Ascending aorta (tissue), 2 donors: ENCODE measurements at places on chromosomes 5 and 9.
A peak's percentile ranks its signal among the peaks of the same experiment; 100 is the strongest.

DNA sequence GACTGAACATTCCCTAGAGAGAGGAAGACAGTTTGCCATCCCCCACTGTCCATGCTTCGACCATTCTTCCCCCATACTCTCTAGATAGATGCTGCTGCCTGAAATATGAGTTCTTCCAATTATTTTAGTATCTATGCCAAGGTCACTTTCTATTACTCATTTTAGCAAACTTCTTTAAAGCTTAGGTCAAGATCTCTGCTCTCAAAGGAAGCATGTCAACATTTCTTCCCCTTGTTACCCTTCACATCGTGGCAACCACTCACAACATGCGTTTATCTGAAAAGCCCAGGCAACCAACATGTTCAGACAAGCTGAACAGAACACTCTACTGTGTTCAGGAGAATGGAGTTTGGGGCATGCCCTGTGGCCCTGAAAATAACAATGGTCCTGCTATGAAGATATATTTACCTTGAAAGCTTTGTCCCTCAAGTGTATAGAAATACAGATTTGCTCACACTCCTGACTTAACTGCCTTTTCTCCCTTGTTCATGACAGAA is 138.4 kb upstream of the KIF2A start:
- no peaks in the 10 kb centered on the region for H3K36me3 ChIP-seq
- H3K4me1 ChIP-seq: no peaks in the 10 kb centered on the region
- H3K4me3 ChIP-seq: no peak overlapping the region
- no peak overlapping the region for H3K27ac ChIP-seq

- H3K4me3 ChIP-seq: no peak overlapping the region
- H3K4me1 ChIP-seq: no peaks in the 10 kb centered on the region
- no peak overlapping the region for H3K27ac ChIP-seq
- no peak for DNase-seq
- H3K27me3 ChIP-seq: no peaks in the 10 kb centered on the region
Observed at GRCh38 chr5:10160241-10160640, 89.4 kb downstream of the ATPSCKMT start.

GRCh38 chr5:126947146-126948010 is 83.0 kb downstream of the MARCHF3 start:
- no peaks in the 10 kb centered on the region for H3K4me1 ChIP-seq
- no peak for DNase-seq
- H3K4me3 ChIP-seq: no peak overlapping the region
- no peak overlapping the region for H3K27ac ChIP-seq
- no peaks in the 10 kb centered on the region for H3K36me3 ChIP-seq

GRCh38 chr9:93093877-93094657 is 1.9 kb upstream of the CARD19 start:
- peak; percentile 63 for DNase-seq
- peak overlapping the region; percentile 88 for H3K27ac ChIP-seq
- H3K36me3 ChIP-seq: no peaks in the 10 kb centered on the region
- no peak overlapping the region for H3K4me3 ChIP-seq

GRCh38 chr9:20441711-20442423 is 180.4 kb downstream of the MLLT3 start:
- no peak for DNase-seq
- H3K27me3 ChIP-seq: no peaks in the 10 kb centered on the region
- no peaks in the 10 kb centered on the region for H3K36me3 ChIP-seq
- H3K27ac ChIP-seq: no peak overlapping the region

GRCh38 chr9:100911273-100911672 is 117.3 kb upstream of the PLPPR1 start:
- no peaks in the 10 kb centered on the region for H3K27me3 ChIP-seq
- H3K4me1 ChIP-seq: no peaks in the 10 kb centered on the region

- no peaks in the 10 kb centered on the region for H3K4me1 ChIP-seq
- no peak overlapping the region for H3K4me3 ChIP-seq
- DNase-seq: no peak
- no peaks in the 10 kb centered on the region for H3K27me3 ChIP-seq
- H3K36me3 ChIP-seq: no peaks in the 10 kb centered on the region
Observed at GRCh38 chr5:112549605-112550166, 130.6 kb upstream of the EPB41L4A start.

- H3K36me3 ChIP-seq: no peaks in the 10 kb centered on the region
- H3K4me3 ChIP-seq: no peak overlapping the region
- H3K4me1 ChIP-seq: no peaks in the 10 kb centered on the region
- no peak for DNase-seq
- H3K27ac ChIP-seq: no peak overlapping the region
- no peaks in the 10 kb centered on the region for H3K27me3 ChIP-seq
Observed at GRCh38 chr5:107661038-107661649, 9.6 kb downstream of the EFNA5 start.

GRCh38 chr5:92380069-92380770 is 997.1 kb upstream of the ARRDC3 start:
- DNase-seq: no peak
- H3K4me1 ChIP-seq: no peaks in the 10 kb centered on the region
- H3K4me3 ChIP-seq: no peak overlapping the region

GRCh38 chr5:37799865-37800421 is 39.9 kb downstream of the GDNF start:
- no peaks in the 10 kb centered on the region for H3K36me3 ChIP-seq
- no peaks in the 10 kb centered on the region for H3K27me3 ChIP-seq
- no peak for DNase-seq
- H3K27ac ChIP-seq: no peak overlapping the region
- H3K4me1 ChIP-seq: no peaks in the 10 kb centered on the region

DNA sequence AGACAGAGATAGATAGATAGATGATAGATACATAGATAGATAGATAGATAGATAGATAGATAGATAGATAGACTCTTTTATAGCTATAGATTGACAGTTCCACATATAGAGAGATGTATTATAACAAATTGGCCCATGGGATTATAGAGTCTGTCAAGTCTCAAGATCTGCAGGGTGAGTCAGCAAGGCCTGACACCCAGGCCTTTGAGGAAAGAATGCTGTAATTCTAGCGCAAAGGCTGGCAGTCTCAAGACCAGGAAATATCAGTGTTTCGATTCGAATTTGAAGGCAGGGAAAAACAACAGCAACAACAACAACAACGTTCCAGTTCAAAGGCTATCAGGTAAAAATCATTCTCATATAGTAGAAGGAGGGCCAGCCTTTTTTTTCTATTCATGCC is 339.2 kb upstream of the CDH9 start:
- H3K27ac ChIP-seq: no peak overlapping the region
- H3K4me1 ChIP-seq: no peaks in the 10 kb centered on the region
- no peaks in the 10 kb centered on the region for H3K36me3 ChIP-seq
- no peak for DNase-seq
- H3K4me3 ChIP-seq: no peak overlapping the region
- no peaks in the 10 kb centered on the region for H3K27me3 ChIP-seq

- no peaks in the 10 kb centered on the region for H3K4me1 ChIP-seq
- no peak overlapping the region for H3K27ac ChIP-seq
- H3K27me3 ChIP-seq: no peaks in the 10 kb centered on the region
- no peaks in the 10 kb centered on the region for H3K36me3 ChIP-seq
- no peak for DNase-seq
- H3K4me3 ChIP-seq: no peak overlapping the region
Observed at GRCh38 chr5:107958432-107958831, 287.7 kb upstream of the EFNA5 start.

DNA sequence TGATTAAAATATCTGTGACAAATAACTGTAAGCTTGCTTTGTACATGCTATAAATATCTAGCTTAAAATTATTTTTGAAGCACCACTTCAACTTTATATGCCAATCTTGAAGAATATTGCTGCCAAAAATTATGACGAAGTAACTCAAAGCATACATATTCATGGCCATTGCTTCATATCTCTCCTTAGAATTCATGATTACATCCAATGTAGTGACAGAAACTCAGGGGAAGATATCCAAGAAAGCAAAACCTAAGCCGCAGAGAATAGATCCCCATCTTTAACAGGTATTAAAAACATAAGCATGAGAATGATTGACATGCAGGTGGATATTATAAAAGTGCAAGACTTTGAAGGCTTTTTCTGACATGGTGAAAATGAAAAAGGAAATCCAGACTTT is 100.8 kb upstream of the PLPPR1 start:
- no peak overlapping the region for H3K27ac ChIP-seq
- H3K4me3 ChIP-seq: no peak overlapping the region
- DNase-seq: no peak

DNA sequence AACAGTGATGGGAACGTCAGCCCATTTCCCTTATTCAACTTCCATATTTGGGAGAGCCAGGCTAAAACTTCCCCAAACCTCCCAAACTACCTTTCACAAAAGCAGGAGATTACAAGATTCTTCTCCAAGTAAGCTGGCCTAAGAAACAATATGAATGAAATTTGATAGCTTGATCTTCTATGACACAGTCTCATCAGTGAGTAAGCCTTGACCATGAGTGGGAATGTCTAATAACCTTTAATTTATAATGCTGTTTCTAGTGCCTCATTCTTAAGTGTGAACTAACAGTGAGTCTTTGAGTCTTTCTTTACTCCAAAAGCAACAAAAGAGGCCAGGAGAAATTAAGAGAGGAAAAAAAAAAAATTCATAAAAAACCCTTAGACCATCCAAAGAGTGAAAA is 1379.9 kb downstream of the EFNA5 start:
- no peak for DNase-seq
- H3K36me3 ChIP-seq: no peaks in the 10 kb centered on the region
- H3K4me3 ChIP-seq: no peak overlapping the region
- H3K4me1 ChIP-seq: no peaks in the 10 kb centered on the region

- DNase-seq: no peak
- no peak overlapping the region for H3K4me3 ChIP-seq
- H3K4me1 ChIP-seq: no peaks in the 10 kb centered on the region
- H3K27me3 ChIP-seq: no peaks in the 10 kb centered on the region
- H3K36me3 ChIP-seq: no peaks in the 10 kb centered on the region
- H3K27ac ChIP-seq: no peak overlapping the region
Observed at GRCh38 chr9:33659921-33660320, 135.4 kb upstream of the PRSS3 start.

DNA sequence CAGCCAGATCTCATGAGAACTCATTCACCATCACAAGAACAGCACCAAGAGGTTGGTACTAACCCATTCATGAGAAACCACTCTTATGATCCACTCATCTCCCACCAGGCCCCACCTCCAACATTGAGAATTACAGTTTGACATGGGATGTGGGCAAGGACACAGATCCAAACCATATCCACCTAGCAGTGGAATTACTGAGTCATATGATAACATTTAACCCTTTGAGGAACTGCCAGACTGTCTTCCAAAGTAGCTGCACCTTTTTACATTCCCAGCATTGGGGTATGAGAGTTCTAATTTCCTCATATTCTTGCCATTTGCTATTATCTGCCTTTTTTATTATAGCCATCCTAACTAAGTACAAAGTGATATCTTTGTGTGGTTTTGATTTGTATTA is 51.9 kb downstream of the CTNNA1 start:
- H3K4me3 ChIP-seq: no peak overlapping the region
- no peaks in the 10 kb centered on the region for H3K36me3 ChIP-seq
- DNase-seq: no peak
- H3K27ac ChIP-seq: no peak overlapping the region

DNA sequence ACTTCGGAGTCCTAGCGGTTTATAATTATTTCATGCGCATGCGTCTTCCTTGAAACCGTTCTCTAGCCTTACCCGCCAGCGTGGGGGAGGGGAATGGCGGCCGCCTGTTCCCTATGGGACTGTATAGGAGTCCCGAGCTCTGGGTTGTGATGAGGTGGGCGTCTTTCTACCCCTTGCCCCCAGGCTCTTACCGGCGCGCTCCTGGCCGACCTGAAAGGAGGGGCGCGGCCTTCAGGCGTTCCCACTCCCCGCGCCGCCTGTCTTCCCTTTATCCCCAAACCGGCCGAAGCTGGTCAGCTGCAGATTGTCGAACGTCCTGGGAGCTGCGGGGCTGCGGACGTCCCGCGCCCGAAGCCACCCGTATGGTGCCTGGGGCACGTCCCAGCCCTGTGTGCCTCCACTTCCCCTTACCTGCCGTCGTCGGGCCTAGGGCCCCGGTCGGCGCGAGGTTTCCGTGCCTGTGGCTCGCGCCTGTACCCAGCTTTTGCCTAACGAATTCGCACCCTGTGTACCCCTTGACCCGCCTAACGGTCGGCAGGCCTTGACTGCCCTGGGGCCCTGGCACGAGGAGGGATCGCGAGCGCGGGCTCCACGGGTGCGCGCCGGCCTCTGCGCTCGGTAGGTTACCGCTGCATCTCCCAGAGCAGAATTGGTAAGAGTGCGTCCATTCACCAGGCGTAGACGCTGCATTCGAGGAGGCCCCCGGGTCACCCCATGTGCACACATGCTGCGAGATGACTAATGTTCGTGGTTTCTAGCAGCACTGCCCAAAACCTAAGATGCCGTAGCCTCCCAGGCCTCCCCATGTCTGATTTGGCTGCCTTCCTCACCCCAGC is 653 bp upstream of the HNRNPH1 start:
- peaks cover 33% of the 10 kb centered on the region for H3K36me3 ChIP-seq
- no peak for DNase-seq
- H3K4me1 ChIP-seq: peaks cover 32% of the 10 kb centered on the region
- peak overlapping the region; percentile 100 for H3K27ac ChIP-seq
- H3K27me3 ChIP-seq: no peaks in the 10 kb centered on the region
- peak overlapping the region; percentile 100 for H3K4me3 ChIP-seq

GRCh38 chr5:123807177-123807945 is 295.4 kb downstream of the CSNK1G3 start:
- H3K4me3 ChIP-seq: no peak overlapping the region
- H3K36me3 ChIP-seq: no peaks in the 10 kb centered on the region
- DNase-seq: no peak
- H3K27ac ChIP-seq: no peak overlapping the region
- H3K27me3 ChIP-seq: no peaks in the 10 kb centered on the region
